Neural crest cell (in vitro differentiated cells): ENCODE measurements at places on chromosomes 12 and 14. TPM values are rescaled to one million over a fixed set of nuclear protein-coding genes. Genes with fewer than 3 reads are reported as not detected.
A peak's percentile ranks its signal among the peaks of the same experiment; 100 is the strongest.

- DNase-seq: no peak
These were observed 8.8 kb downstream of the DEPDC4 start for GRCh38 chr12:100258127-100258526.

DNA sequence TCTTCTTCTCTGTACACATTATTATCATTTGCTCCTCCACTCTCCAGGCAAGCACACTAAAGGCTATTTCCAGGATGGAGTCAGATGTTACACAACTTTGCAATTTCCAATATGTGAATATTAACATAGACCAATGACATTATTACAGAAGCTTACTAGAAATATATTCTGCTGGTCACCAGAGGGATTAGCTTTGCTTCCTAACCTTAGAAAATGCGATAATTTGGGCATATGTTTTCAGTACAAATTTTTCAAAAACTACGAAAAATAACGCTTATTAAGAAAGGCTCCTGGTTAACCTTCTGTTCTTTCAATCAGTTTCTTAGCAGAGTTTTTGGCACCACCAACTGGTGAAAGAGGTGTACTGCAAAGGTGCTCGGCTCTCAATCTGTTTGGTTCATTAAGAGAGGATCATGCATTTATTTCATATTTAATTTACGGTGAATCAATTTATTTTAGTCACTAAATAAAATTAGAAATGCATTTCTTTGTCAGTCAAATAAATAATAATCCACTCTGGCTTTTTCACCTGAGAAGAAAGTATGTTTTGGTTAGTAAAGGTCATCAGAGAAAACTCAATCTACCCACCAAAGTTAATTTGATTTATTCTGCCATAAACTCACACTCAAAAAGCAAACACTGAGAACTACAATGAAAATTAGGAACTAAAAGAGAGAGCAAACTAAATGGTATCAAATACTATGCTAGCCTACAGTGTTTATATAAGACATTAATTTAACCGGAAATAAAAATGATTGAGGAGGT is 39.2 kb downstream of the EFCAB11 start:
- DNase-seq: peak; percentile 58

The CLEC4D gene
- total RNA-seq: not detected in 2 replicates

The SLC25A47 gene
- not detected in 2 replicates for total RNA-seq

- DNase-seq: no peak
These were observed 11.5 kb downstream of the OAS2 start for GRCh38 chr12:112989806-112990205.

The TMCC3 gene
- 3.4 and 3.8 TPM in 2 replicates for total RNA-seq
